ENCODE measurements at places on chromosomes 7 and 10.

GRCh38 chr7:108118959-108119358, 11.2 kb downstream of the LAMB4 start:
- DNase-seq, result no peak

GRCh38 chr10:5442065-5442989, 30.0 kb downstream of the NET1 start:
- peak; percentile 70 for DNase-seq

- peak; percentile 19 for DNase-seq
Observed at GRCh38 chr7:128939075-128939860, 1.5 kb downstream of the IRF5 start.

DNA sequence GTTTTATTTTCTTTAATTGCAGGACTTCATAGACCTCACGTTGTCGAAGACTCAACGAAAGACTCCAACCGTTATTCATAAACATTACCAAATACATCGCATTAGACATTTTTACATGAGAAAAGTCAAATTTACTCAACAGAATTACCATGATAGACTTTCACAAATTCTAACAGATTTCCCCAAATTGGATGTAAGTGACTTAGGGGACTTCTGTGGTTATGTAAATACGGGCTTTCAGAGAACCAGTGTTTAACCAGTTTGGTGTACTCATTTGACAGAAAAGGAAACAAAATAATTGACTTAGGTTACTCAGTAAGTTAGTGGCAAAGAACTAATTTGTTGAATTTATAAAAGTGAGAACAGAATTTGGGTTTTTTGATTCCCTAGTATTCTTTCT, 4.2 kb downstream of the GTPBP4 start:
- DNase-seq, result no peak

- DNase-seq, result peak; percentile 54
Observed at GRCh38 chr10:43399320-43400310, 9.4 kb downstream of the HNRNPF start.

DNA sequence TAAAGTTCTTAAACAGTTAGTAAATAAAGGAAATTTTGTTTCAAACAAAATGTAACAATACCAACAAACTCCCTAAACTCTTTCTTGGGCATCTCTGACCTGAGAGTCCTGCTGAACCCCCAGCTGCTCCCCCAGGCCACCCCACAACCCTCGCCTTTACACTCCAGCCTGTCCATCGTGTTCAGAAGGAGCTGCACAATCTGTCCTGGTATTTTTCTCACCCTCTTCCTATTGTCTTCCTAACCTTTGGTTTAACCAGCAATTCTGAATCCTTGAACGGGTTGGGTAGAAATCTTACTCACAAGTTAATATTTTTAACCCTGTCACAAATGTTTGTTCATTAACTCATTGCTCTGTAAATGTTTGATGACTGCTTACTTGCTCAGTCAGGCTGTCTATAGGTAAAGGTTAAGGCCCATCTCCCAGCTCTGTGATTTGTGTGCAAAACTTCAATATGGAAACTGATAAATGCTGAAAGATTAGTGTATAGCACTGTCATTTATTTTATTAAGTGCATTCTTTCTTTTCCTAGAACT, 16.8 kb downstream of the SFRP4 start:
- no peak for DNase-seq

GRCh38 chr10:91162495-91163268, 57.8 kb upstream of the PCGF5 start:
- peak; percentile 77 for DNase-seq

DNA sequence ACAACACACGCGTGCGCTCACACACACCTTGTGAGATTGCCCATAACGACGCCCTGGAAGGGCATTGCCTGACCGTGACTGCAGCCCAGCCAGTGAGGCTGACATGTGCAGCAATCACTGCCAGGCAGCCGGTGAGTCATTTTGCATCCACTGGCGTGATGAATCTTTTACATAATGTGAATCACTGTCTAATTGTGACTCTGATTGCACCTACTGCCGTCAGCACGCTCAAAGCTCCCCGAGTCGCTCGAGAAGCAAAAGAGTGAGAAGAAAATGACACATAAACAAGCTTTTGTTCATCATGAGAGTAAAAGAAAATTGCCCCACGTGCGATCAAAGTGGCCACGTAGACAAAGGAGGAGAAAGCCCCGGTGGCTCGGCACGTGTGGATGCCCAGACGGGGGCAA, 117.4 kb upstream of the PFKP start:
- no peak for DNase-seq
